Stimulated activated CD8-positive, alpha-beta memory T cell treated with anti-CD3 and anti-CD28 coated beads, Interleukin-4, amount 100 ng/mL, for 1 hour (primary cell): ENCODE measurements at places on chromosomes 3 and 15.

DNA sequence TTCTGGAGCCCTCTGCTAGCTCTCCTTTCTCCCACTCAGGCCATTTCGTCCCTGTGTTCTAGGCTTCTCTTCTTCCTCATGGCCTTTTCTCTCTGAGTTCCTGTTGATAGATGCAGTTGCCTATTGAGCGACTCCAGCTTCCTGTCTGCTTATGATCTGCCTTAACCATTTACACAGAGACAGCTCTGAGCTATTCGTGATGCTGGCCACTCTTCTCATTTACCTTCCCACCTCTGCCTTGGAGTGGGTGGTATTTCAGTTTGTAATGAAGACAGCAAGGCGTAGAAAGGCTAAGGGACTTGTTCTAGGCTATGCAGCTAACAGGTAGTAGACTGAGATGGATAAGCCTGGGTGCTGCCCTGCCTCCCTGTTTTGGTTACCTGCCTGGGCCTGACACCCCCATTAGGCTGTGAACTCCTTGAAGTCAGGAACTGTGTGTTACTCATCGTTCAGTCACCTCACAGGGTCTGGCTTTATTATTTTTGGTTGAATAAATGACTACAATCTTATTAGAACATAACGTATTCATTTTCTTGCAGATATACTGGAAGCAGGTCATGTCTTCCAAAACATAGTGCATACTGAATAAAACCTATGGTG, 12.6 kb upstream of the ZBTB47 start:
- DNase-seq: no peak

- no peak for DNase-seq
Measured at GRCh38 chr3:156298938-156299337, 178.6 kb downstream of the KCNAB1 start.

DNA sequence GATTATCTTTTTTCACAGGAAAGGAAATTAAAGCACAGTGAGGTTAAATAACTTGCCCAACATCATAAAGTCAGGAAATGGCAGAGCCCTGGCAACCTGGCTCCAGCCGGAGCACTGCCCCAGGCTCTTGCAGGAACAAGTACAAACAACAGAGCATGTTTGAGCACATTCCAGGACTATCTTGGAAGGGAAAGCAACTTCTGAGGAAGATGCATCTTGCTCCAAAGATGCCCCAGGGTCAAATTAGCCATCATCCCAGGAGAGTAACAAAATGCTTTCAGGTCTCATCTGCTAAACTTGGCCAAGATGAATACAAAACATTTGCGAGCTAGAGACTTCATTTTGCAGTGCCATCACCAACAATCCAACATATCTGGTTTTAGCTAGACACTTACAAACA, 162.4 kb upstream of the LRRN1 start:
- DNase-seq: no peak

- no peak for DNase-seq
Measured at GRCh38 chr3:58530354-58530865, 6.6 kb downstream of the ACOX2 start.

DNA sequence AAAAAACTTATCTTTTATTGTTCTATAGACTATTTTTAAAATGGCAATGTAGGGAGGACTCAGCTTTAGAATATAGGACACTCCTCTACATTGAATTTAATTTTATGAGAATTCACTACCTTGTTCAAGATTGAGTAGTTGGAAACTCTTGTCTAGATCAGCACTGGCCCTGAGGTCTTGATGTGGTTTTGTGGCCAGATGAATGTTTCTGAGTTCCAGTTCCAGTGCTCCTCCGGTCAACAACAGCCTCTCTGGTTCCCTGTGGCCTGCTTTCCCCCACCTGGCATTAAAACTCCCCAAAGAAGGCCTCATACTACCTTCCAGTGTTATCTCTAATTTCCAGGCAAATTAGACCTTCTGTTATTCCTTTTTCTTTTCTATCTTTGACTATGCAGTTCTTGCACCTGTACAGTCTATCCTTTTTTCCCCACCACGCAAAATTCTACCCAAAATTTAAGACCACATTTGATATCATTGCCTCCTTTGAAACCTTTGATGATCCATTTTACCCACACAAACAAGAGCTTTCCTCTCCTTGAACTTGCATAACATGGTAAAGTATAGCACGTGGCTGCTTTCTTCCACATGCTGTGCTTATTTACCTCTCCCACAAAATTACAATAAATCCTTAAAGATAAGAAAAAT, 9.6 kb upstream of the ANP32A start:
- no peak for DNase-seq

- no peak for DNase-seq
Measured at GRCh38 chr3:121491683-121492320, 54.0 kb downstream of the POLQ start.

GRCh38 chr15:67468416-67468815, 52.5 kb upstream of the C15orf61 start:
- DNase-seq: no peak

DNA sequence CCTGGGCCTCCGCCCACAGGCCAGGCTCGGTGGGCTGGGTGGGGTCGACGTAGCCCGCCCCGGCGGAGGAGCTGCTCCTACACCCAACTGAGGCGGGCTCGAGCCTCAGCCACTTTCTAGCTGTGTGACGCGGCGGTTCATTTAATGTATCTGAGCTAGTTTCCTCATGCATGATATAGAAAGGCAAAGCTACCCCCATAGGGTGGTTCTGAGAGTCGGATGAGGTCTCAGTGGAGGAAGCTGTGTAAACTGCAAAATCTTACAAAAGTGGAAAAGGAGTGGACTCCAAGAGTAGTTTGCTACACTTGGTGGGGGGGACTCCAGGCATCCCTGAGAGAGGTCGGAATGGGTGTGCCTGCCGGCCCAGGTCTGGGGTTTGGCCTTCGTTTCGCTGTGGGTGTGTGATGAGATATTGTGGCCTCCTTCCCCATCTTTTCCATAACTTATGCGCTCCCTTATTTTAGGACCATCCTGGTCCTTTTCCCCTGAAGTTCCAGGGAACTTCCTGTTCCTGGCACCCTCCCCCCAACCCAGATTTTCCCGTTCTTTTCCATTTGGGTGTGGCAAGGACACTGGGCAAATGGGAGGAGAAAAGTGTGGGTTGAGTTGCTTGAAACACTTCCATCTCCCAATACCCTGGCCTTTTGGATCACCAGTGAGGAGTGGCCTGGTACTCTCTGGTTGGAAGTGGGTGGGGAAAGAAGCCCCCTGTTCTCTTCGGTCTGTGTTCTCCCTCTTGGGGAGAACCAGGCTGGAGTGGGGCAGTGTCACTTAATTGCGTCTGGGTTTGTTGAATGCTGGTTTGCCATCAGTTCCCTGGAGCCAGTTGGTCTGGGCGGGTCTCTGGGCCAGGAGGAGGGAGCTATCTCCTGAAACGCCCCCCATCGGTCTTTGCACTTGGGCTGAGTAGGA, 1.1 kb downstream of the PDIA5 start:
- no peak for DNase-seq

DNA sequence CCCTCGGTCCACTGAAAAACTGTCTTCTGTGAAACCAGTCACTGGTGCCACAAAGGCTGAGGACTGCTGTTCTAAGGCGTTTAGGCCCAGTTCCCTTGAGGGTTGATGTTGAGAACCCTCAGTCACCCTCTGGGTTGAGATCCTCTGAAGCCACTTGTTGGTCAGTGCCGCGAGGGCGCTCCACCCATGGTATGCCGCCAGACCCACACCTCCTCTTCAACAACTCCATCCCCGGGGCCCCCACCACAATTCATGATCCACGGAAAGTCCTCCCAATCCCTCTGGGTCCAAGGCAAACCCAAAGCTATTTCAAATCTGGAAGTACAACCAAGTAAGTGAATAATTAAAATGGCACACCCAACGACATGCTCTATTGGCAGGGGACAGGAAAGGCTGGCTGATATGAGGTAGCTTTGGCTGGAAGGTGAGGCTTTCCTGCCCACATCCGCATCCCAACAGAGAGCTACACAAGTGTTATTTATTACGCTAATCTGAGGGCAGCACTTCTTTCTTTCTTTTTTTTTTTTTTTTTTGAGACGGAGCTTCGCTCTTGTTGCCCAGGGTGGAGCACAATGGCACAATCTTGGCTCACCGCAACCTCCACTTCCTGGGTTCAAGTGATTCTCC, 58.1 kb downstream of the XXYLT1 start:
- no peak for DNase-seq
